Stomach (tissue), 19 donors: ENCODE measurements at places on chromosomes 12 and 14.

DNA sequence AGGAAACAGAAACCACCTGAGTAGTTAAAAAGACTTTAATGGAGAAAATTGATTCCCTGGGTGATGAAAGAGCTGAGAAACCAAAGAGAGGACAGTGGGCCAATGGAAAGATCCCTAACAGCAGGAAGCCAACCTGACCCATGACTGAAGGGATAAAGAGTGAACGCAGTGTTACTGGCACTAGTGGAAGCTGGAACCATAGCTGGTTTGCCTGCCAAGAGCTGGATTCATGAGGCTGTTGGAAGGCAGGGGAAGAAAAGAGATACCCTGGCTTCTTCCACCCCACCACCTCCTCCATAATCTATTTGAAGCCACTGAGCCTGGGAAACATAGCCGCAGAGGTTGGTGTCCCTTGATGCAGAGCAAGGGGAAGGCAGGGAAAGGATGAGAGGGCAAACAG lies 125.5 kb upstream of the PRKD1 start:
- no peak for DNase-seq

GRCh38 chr14:58151133-58152013 lies 640 bp downstream of the ARMH4 start:
- peak; percentile 70 for DNase-seq

- no peak for DNase-seq
These were observed 120.6 kb downstream of the PRICKLE1 start for GRCh38 chr12:42468921-42469320.

- DNase-seq = no peak
These were observed 1629.4 kb upstream of the SEL1L start for GRCh38 chr14:83163016-83163415.

DNA sequence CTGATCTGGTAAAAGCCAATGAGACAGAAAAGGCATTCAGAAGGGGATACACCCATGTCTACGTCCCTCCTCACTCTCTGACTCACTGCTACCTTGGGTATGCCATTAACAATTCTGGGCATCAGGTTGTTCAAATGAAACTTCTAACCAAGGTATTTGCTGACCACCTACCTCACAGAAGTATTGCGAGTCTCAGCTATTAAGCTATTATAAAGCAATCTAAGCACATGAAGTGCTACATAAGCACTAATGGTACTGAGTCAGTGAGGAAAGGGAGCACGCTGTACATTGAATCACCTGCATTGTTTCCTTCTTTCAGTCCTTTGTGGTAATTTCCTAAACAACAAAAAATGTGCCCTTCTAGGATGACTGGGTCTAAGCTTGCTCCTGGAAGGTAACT lies 62.8 kb upstream of the CCDC91 start:
- no peak for DNase-seq

DNA sequence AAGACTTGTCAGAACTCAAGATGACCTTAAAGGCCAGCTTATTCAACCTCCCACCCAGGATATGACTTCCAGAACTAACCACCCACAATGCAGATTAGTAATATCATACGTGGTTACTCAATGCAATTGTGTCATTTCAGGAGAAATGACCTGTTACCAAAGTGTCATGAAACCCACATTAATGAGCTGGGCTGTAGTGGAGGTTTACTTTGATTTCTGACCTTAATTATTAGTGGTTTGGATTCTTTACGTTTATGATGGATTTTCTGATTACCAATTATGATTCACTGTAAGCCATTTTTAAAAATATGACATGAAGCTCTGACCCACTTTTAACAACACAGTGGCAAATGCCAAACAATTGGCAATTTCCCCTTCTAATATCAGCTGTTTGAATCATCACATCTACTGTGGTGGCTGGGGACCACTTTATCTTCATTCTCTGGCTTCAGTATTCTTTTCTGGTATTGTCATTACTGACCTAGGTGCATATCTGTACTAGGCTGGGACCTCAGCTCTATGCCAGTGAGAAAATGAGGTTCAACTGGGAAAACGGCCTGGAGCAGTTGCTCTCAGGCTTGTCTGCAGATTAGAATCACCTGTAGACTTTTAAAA lies 223.3 kb downstream of the RGS6 start:
- DNase-seq = no peak

DNA sequence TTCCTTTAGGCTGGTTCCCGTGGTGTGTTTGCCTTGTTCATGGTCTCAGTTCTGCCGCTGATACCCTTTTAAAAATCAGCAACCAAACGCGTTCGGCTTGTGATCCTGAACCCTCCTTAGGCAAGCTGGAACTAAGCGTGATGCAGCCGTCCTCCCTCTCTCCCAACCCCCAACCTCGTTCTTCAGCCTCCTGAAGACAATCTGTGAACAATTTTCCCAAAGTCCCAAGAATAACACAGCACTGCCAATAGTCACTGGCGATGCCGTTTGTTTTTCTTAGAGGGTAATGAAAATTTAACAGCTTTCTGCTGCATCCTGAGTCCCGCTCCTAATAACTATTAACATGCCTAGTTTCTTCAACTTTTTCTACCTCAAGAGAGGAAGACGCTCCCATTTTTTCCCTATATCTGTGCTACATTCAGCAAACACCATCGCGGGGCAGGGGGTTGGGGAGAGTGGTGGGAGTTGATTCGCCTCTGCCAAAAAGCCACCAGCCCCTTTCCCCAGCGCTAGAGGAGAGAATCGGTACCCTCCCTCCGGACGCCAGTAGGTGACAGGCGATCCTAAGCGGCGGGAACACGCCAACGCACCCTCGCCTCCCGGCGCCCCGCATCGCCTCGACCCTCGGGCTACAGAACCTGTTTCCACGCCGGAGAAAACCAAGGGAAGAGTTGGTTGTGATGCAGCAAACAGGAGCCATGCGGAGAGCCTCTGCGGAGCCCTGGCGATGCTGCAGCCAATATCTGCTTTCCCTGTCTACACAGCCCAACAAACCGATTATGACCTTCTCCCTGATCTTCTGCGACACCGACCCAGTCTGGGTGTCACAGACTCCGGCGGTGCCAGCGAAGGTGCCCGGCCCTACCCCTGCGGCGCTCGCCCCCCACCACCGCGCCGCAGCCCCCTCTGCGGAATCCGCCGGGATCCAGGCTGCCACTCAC lies 752 bp downstream of the PRICKLE1 start:
- DNase-seq = peak; percentile 80

GRCh38 chr12:93913845-93914244 lies 234.5 kb upstream of the PLXNC1 start:
- DNase-seq = no peak

GRCh38 chr12:108298761-108299275 lies 40.3 kb downstream of the CMKLR1 start:
- no peak for DNase-seq

- peak; percentile 24 for DNase-seq
These were observed 40.4 kb downstream of the CAPS2 start for GRCh38 chr12:75289753-75290152.

- DNase-seq = peak; percentile 50
These were observed 109.2 kb upstream of the FUT8 start for GRCh38 chr14:65303190-65303898.

DNA sequence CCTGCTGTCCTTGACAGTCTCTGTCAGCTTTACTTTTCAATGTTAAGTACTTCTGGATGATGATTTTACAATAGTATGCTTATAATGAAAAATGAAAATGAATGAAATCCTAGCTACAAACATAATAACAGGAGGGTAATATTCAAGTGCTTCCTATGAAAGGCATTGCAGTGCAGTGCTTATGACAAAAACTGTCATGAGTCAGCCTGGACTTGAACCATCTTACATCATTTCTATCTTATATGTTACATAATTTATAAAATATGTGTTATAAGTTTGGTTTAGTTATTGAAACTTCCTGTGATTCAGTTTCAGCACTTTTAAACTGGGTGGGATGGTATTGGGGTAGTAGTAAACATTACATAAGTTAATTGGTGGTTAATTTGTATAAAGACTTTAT lies 451.7 kb downstream of the TMEM117 start:
- DNase-seq = no peak

DNA sequence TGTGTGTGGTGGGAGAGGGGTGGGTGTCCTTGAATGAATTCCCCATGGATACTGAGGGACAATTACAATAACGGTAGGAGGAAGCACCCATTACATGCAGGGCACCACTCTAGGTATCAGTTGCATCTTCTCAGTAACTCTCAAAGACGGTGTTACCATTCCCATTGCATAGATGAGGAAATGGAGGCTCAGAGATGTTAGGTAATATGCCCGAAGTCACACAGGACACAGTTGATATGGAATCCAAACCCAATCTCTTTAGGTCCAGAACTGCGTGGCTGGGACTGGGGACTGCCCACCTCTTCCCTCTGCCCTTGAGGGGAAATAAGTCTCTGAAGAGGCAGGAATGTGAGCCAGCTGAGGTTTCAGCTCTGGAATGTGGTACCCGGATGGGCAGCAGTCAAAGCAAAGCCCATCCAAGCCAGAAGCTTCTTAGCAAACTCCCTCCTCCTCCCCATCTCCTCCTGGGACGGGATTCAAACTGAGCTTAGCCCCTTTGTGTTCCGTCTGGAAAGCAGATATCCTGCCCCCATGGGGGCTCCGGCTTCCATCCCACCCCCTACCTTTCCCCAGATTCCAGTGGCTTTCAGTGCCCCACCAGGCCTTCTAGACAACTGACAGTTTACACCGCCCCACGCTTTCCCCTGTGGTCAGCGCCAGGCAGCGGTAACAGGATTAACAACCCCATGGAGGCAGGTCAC lies 187.5 kb downstream of the RBM19 start:
- DNase-seq = no peak

DNA sequence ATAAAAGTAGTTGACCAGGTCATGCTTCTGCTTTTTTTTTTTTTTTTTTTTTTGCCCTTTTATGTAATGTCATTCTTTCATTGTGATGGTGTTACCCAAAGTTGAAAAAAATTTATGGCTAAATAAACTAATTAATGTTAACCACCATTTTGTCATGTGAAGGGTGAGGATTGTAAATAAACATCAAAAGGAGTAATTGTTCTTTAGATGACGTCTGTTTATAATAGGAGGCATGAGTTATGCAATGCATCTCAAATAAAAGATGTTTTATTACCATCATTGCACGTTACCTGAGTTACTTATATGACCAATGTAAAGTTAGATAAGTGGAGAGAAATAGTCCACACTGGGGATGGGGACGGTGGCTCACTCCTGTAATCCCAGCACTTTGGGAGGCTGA lies 349.9 kb upstream of the PDE3A start:
- no peak for DNase-seq

- DNase-seq = peak; percentile 87
These were observed 11.4 kb upstream of the DNAL1 start for GRCh38 chr14:73633116-73634010.

DNA sequence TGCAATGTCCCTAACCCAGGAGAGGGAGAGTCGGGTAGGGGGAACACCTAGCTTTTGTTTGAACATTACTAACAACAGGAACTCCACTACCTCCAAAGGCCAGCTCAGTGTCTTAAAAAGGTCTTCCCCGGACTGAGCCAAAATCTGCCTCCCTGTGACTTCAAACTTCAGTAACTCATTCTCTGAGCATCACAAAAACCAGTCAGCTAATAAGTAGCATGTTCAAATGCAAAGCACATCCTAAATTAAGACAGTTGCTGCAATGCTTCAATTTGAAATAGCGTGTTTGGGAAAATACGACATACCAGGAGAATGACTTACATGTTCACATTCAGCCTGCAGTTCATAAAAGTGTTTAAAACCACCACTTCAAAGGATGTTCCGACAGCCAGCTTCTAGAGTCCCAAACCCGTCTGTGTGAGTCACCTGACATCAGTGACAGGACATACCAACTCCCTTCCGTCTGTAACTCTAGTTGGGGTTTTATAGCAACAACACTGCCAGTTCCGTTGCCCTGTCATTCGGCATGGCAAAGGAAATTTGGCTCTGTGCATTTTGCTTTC lies 13.0 kb downstream of the ZFP36L1 start:
- peak; percentile 69 for DNase-seq
